ENCODE measurements at places on chromosomes 4 and X.

DNA sequence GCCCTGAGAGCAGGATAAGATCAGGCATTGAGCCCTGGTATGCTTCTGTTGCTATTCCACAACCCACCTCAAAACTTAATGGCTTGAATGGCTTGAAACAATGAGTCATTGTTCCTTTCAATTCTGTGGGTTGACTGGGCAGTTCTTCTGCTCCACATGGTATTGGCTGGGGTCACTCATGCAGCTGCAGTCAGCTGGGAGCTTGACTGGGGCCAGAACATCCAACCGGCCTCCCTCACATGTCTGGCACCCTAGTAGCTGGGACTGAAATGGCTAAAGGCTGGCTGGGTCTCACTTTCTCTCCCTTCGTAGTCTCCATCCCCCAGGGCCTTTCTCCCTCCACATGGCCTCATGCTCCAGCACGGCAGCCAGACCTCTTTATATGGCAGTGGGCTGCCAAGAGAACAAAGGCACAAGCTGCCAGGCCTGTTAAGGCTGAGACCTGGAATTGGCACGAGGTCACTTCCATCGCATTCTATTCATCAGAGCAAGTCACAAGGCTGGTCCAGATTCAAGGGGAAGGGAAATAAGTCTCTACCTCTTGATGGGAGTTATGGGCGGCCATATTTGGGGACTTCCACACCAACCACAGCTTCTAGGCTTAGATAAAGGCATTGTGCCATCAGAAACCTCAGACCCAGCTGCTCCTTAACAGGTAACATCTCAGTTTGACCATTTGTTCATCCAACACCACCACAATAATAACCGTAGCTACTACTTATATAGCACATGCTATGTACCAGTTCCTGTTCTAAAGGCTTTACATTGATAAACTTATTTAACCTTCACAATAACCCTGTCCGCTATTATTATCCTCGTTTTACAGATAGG is 159.7 kb upstream of the ATP6AP2 start:
- DNase-seq: no peak

GRCh38 chr4:38860788-38861424 is 4.3 kb upstream of the TLR6 start:
- no peak for DNase-seq

DNA sequence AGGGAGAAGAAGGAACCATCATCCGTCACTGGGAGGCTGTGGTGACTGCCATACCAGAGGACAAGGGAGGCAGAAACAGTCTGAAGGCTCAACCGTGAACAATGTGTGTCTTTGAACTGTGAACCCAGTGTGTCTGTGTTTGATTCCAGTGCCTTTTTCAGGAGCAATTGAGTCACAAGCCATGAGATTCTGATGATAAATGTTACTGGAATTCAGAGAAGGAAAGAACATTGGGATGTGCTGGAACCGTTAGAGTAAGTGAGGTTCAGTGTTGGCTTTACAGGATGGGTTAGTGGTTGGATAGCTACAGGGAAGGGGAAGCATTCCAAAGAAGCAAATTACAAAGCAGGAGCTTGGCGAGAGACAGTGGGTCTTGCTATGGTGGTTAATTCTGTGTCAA is 464.4 kb downstream of the TRIML1 start:
- no peak for DNase-seq

- no peak for DNase-seq
Observed at GRCh38 chr4:94345969-94346368, 3.3 kb upstream of the HPGDS start.

GRCh38 chr4:130203571-130203970 is 1107.6 kb downstream of the C4orf33 start:
- DNase-seq: no peak

DNA sequence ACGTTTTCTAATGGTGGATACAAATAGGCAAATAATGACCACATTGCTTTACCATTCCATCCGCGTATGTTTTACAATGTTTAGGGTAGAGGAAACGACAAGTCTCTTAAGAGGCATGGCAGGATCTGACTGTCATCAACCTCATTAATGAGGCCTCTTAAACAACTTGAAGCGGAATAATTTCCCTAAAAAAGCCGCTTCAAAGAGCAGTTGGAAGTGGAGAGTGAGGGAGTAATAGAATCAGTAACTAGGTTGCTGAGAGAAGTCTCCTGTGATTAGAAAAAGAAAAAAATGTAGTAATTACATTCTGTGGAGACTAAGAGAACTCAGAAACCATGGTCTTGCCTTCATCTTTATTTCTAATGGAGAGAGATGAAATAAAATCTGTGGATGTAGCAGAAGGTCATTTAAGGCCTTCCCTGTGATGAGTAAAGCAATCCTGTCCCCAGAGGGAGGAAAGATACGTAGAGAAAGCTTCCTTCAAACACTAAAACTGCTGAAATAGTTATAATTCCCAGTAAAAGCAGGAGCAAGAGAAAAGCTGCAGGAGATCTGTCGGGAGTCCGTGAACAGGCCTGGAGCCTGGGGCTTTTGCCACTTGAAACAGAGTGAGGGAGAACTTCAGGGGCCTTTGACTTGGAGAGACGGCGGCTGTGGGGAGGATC is 11.1 kb upstream of the SEPSECS start:
- DNase-seq: no peak

GRCh38 chr4:41795796-41796385 is 47.4 kb upstream of the PHOX2B start:
- DNase-seq: no peak

GRCh38 chrX:151896734-151897474 is 15.8 kb upstream of the MAGEA4 start:
- peak; percentile 63 for DNase-seq

DNA sequence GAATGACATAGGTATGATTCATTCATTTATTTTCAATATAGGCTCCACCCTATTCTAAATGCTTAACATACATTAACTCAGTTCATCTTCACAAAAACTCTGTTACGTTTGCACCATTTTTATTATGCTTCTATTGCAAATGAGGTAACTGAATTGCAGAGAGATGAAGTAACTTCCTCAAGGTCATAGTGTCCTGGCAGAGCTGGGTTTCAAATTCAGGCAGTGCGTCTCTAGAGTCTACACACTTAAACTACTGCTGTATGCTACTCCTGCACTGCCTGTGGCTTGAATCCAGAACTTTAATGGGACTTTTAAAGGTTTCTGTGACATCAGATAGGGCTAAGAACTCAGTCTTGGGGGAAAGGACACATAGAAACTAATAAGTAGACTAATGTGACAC is 413.4 kb downstream of the UBE2NL start:
- no peak for DNase-seq

DNA sequence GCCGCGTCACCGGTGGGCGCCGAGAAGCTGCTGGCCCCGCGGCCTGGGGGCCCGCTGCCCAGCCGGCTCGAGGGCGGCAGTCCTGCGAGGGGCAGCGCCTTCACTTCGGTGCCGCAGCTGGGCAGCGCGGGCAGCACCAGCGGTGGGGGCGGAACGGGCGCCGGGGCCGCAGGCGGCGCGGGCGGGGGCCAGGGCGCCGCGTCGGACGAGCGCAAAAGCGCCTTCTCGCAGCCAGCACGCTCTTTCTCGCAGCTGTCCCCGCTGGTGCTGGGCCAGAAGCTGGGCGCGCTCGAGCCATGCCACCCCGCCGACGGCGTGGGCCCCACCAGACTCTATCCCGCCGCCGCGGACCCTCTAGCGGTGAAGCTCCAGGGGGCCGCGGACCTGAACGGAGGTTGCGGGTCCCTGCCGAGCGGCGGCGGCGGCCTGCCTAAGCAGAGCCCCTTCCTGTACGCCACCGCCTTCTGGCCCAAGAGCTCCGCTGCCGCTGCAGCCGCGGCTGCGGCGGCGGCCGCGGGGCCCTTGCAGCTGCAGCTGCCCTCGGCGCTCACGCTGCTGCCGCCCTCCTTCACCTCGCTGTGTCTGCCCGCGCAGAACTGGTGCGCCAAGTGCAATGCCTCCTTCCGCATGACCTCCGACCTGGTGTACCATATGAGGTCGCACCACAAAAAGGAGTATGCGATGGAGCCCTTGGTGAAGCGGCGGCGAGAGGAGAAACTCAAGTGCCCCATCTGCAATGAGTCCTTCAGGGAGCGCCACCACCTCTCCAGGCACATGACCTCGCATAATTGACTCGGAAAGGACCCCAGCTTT is 5.6 kb downstream of the PRDM8 start:
- DNase-seq: no peak

DNA sequence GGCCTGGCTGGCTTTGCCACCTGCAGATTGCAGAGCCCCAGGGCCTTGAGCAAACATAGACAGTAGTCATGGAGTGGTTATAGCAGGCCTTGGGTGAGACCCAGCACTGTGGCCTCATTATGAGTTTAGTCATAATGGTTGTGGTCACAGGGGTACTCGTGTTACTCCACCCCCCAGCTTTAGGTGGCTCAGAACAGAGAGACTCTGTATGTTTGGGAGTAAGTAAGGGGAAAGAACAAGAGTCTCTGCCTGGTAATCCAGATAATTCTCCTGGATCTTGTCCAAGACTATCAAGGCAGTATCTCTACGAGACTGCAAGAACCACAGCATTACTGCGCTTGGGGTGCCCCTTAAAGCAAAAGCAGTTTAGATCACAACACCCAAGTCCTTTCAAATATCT is 62.3 kb upstream of the SCRG1 start:
- no peak for DNase-seq

GRCh38 chr4:83179205-83179604 is 64.7 kb upstream of the PLAC8 start:
- no peak for DNase-seq

DNA sequence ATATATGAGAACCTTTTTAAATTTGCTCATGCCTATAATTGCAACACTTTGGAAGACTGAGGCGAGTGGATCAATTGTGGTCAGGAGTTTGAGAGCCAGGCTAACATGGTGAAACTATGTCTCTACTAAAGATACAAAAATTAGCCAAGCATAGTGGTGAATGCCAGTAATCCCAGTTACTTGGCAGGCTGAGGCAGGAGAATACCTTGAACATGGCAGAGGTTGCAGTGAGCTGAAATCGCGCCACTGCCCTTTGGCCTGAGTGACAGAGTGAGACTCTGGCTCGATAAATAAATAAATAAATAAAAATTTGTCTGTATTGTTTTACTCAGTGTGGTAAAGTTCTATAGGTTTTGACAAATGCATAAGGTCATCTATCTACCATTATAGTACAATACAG is 218.2 kb downstream of the ZC4H2 start:
- DNase-seq: no peak

DNA sequence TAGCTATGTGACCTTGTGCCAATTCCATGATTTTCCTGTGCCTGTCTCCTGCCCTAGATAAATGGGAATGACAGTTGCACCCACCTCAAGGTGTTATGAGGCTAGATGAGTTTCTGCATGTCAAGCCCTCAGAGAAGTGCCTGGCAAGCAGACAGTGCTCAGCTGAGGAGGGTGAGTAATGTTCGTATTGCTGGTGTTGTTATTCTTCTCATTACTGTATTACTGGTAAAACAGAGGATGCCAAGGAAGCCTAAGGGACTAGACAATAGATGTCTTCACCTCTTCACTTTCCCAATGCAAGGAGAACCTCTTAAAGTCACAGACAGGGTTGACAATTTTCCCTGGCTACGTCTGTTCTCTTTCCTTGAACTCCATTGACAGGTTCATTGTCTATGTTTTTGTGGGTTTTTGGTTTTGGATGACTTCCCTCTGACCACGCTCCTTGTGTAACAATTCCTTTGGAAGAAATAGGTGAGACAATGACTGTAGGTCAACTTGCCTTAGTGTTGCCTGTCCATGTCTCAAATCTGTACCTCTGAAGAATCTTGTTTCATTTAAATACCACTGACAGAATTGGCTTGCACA is 19.2 kb downstream of the ETDC start:
- no peak for DNase-seq

DNA sequence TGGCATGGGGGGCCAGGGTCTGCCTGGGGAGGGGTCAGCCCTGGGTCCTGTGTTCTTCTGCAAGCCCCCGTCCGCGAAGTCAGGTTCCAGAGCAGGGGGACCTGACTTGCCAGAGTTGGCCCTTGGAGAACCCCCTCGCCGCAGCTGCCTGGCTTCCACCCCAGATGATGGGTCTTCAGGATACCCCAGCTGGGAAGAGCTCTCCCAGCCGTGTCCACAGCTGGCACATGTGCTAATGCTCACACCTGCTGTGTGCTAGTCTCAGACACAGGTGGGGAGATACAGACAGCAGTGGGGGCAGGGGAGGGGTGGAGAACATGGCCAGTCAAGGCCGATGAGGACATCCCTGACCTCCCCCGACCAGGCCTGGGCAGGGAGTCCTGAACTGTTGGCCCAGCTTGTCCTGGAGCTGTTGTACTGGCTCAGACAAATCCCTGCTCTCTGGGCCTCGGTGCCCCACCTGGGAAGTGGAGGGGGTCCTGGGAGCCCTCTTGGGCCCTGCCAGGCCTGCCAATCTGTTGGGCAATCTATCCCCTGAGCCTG is 3.5 kb downstream of the ADRA2C start:
- no peak for DNase-seq

DNA sequence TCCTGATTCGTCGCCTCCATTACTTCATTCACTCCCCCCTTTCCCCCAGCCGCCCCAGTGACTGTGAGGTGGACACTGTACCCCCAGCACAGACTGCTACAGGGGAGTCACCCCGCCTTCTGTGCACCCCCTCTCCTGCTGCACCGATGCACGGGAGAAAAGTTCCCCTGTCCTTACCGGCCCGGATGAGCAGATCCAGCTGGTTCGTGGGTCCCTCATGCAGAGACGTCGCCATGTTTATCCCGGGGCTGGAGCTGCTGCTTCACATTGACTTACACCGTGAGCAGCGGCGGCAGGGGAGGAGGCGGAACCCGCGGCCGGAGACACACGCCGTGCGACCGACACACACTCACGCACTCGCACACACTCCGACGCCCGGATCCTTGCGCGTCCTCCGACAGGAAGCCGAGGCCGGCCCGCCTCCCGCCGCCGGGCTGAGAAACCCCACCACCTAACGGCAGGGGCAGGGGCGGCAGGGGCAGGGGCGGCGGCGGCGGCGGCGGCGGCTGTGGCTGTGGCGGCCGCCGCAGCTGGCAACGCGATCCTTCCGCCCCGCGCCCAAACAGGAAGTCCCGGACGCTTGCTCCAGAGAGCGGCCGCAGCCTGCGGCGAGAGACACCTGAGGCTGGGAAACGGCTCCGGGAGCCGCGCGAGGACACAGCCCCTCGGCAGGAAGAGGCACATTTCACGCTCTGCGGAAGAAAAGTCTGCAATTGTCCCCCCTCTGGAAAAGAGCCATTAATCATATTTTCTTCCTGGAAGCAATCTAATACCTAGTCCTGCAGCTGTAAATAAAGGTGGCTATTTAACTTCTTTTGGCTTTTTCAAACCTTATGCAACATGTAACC is 68.6 kb downstream of the NOCT start:
- DNase-seq: peak; percentile 82

DNA sequence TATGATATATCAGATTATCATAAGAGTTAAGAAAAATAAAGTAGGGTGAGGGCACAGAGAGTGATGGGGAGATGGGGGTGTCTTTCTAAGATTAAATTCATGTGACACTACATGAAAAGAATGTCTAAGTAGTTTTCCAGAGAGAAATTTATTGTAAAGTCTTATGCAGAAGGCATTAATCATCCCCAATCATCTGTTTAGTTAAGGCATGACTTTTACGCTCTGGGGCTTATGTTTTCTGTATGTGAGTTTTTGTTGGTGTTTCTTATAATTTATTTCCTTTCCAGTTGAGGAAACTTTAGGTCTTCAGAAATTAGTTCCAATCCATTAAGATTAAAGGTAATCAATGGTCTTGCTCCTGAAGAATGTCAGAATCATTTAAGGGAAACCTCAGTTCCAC is 383.0 kb upstream of the GALNT7 start:
- no peak for DNase-seq

GRCh38 chr4:176788248-176788647 is 4.5 kb downstream of the VEGFC start:
- no peak for DNase-seq
